ENCODE measurements at places on chromosomes 3 and 15.

- DNase-seq: no peak
Observed at GRCh38 chr15:69668039-69668705, 215.6 kb downstream of the RPLP1 start.

DNA sequence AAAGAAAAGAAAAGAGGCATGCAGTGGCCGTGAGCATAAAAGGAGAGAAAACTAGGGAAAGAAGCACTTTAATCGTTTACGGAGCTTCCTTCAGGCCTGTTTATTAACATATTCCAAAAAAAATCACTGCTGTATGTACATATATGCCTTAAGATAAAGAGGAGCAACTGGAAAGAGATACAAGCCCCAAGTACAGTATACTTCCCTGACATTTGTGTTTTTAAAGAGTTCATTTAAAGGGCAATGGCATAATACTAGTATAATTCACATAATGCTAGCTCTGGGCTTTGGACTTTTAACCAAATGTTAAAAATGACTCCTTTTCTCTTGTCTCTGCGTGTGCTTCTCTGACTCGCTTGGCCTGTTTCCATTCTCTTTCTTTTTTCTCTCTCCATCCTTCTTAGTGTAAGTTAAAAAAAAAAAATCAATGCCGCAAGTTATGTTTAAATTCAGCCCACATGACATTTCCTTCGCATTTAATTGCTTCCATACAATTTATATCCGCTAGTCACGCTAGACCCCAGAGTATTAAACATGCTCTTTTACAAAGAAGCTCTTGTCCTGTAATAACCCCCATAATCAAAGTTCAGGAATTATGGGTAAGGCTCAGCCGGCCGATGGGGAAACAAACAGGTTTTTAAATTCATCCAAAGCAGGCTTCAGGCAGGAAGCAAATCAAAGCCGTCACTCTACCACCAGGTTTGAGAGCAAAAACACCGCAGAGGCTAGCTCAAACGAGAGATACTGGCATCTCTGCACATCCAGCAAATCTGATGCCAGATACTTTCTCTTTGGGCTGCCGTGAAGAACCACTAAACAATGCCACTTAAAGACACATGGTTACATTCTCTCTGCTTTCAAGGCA lies 19.4 kb downstream of the WWTR1 start:
- DNase-seq: no peak

DNA sequence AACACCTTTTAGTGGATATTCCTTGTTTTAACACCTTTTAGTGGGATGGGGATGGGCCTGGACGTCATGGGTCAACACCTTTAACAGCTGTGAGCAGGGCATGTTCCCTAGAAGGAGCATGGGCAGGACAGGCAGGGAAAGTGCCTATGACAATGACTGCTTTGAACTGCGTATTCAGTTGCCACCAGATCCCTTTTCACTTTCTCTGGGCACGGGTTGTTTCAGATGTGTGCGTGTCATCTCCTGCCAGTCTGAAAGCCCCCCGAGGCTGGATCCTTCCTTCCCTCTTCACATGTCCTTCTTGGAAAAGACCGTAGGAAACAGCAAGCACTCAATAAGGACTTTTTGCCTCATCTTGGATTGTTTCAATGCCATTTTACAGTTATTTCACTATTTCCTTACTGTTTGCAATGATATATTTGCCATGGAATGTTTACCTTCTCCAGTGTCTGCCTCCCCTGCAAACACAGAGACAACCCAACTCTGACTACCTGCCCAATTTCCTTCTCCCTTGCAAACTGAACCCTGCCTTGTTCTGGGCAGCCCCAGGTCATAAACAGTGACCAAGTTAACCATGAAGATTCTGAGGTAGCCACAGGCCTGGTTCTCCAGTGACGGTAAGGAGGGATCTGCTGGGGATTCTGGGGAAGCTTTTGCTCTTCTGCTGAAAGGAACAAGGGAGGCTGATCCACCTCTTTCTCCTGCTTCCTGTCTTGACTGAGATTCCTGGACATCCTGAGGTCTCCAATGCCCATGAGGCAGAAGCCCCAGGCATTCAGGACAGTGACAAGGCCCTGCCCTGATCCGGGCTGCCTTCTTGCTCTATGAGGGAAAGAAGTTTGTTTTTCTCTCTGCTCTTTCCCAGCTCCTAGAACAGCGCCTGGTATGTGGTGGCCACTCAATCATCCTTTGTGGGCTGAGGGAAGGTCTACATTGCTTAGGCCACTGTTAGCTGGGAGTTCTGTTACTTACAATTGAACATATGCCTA lies 51.8 kb downstream of the NOX5 start:
- DNase-seq: no peak

GRCh38 chr15:76056931-76057330 lies 2.9 kb upstream of the TMEM266 start:
- DNase-seq: no peak

DNA sequence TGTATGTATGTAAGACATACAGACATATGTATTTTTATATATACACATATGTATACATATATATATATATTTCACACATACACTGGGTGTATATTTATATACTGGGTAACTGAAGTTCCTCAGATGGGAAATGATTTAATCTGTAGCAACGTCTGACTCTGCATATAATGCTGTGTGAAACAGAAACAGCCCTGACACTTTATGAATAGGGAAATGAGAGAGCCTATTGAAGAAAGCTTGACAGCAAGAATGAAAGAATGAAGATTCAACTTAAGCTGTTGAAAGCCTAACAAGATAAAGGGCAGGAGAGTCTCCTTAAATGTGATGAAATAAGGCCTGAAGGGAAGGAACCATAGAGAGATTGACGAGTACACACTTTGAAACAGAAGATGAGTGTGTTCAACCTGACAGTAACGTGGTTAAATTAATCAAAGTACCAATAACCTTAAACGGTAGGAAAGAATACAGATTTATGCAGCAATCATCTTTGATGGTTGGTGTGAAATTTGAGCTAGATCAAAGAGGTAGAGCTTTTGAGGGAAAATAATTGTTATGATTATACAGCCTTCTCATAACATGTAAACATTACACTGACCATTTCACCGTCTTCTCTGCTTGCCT lies 169.9 kb downstream of the MECOM start:
- DNase-seq: no peak

GRCh38 chr15:53513431-53513830 lies 246.0 kb downstream of the WDR72 start:
- DNase-seq: no peak

- no peak for DNase-seq
Observed at GRCh38 chr3:162632672-162633071, 1136.1 kb downstream of the OTOL1 start.

DNA sequence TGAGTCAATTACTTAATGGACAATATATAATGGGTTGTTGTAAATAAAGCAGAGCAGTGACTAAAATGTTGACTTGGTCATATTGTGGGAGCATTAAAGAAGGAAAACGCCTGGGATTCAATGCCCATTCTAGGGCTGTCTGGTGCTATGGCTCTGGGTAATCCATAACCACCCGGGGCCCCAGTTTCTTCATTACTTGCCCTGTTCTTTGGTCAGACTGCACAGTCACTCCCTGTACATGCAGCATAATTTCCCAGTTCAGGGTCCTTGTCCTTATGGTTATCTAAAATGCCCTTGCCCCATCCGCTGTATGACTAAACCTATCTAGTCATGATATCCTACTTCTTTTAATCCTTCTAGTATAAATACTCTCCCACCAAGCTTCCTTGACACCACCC lies 27.5 kb upstream of the DENND4A start:
- DNase-seq: no peak

DNA sequence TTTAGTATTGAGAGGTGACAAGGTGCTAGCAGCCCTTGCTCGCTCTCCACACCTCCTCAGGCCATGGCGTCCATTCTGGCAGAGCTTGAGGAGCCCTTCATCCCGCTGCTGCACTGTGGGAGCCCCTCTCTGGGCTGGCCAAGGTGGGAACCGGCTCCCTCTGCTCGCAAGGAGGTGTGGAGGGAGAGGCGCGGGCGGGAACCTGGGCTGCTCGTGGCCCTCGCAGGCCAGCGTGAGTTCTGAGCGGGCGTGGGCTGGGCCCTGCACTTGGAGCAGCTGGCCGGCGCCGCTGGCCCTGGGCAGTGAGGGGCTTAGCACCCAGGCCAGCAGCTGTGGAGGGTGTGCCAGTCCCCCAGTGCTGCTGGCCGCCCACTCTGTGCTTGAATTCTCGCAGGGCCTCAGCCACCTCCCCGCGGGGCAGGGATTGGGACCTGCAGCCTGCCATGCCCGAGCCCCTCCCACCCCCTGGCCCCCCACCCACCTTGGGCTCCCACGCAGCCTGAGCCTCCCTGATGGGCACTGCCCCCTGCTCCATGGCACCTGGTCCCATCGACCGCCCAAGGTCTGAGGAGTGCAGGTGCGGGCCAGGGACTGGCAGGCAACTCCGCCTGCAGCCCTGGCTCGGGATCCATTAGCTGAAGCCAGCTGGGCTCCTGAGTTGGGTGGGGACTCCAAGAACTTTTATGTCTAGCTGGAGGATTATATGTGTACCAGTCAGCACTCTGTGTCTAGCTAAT lies 785.2 kb downstream of the DIPK2A start:
- DNase-seq: no peak

DNA sequence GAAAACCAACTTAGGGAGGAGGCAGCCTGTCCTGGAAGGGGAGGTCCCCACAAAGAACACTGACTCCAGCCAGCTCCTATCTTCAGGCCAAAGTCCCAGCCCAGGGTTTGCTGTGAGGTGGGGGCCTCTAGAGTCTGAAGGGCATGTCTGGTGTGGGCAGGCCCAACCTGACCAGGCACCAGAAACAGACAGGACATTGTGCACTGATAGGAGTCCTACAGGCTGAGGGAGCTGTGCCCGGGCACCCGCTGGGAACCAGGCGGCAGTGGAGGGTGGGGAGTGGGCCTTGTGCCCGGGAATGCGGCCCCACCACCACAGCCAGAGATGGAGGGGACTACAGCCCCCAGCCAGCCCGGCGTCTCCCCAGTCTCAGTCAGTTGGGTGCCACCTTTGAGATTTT lies 161.4 kb downstream of the WNT7A start:
- DNase-seq: no peak

- DNase-seq: no peak
Observed at GRCh38 chr15:67062369-67062985, 2.9 kb upstream of the SMAD3 start.

- DNase-seq: no peak
Observed at GRCh38 chr3:12490547-12490946, 6.3 kb downstream of the TSEN2 start.

GRCh38 chr3:62051506-62051905 lies 321.8 kb downstream of the FEZF2 start:
- no peak for DNase-seq

DNA sequence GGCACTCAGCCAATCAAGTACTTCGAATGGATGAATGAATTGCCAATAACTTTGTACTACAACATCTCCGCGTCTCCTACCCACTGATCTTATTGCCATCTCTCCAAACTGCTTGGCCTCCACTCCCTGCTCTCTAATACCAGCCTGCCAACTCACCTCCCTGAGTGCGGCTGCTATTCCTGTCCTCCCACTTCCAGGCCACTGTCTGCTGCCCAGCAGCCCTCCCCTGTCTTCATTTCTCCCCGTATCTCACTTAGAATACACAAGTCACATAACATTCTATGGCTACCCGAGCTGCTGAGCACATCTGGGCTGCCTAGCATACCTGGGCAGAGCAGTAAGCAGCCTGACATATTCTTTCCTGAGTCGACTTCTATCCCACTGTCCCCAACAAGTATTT lies 149.9 kb upstream of the LRTM1 start:
- no peak for DNase-seq

DNA sequence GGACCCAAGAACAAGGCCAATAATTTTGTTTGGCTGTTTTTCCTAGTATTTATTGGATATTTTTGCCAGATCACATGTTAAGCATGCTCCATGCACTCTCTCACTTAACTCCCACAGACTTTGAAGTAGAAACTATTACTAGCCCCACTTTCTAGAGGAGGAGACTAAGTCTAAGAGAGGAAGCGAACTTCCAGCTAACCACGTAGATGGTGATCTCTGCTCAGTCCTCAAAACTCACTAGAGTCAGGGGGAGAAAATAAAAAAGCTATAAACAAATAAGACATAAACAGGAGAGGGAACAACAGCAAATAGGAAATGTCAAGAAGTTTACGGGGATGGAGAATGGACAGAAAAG lies 481.0 kb upstream of the PROK2 start:
- DNase-seq: no peak

GRCh38 chr3:72245183-72245811 lies 460.3 kb upstream of the PROK2 start:
- DNase-seq: no peak

DNA sequence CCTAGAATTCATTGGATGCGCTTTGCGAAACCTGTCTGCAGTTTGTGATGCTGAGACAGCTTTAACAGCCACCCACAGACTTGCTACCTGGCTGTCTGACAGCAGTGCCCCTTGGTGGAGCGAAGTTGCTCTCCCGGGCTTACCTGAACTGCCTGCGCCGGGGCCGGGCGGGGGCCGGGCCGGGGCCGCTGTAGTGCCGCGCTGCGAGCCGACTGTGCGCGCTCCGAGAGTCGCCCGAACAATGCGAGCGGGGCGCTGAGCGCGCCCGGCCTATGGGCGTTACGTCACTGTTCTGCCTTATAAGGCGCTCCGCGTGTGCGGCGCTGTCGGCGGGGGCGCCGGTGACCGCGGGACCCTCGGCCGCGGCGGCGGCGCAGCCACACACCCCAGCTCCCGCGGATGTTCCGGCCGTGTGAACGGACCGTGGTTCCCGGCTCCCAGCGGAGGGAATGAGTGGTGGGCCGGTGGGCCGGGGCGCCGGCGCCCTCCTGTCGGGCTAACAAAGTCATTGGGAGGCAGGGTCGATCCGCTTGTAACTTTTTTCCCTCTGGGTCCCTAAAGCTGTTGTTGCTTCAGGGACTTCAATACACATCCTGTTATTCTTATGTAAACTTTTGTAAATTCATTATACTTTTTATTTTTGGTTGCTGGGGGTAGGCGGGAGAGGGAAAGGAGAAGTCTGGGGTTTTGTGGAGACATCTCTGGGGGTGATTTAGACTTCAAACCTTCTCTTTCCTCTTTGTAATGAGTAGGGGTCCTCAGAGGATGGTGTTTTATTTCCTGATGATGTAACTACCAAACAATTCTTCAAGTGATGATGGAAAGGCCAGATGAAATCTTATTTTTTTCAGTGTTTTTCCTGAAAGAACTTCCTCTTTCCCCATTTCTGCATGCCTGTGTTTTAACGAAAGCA lies 58.5 kb downstream of the CMSS1 start:
- DNase-seq: peak; percentile 53

GRCh38 chr3:64049136-64049535 lies 25.8 kb upstream of the PSMD6 start:
- no peak for DNase-seq

DNA sequence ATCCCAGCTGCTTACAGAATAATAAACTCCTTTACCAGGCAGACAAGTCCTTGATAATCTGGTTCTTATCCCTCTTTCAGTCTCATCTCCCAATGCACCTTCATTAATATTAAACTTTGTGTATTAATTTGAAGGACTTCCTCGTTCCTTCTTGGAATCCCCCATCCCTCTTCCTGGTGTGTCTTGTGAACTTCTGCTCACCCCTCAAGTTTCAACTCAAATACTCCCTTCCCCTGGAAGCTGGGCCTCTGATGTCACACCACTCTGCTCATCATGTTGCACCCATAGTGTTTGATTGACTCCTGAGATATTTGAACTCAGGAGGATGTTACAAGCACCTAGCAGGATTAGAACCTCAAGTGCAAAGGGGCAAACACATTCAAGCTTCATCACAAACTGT lies 3.3 kb upstream of the STT3B start:
- no peak for DNase-seq

GRCh38 chr3:150472421-150472820 lies 64.3 kb downstream of the TSC22D2 start:
- no peak for DNase-seq
